Activated T-helper 1 cell treated with anti-CD3 and anti-CD28 coated beads, Interleukin-2, amount 50 U/mL, for 16 hours (primary cell): ENCODE measurements at places on chromosomes 6 and 20.

GRCh38 chr20:13819885-13820645, 35.2 kb downstream of the NDUFAF5 start:
- no peak for DNase-seq

DNA sequence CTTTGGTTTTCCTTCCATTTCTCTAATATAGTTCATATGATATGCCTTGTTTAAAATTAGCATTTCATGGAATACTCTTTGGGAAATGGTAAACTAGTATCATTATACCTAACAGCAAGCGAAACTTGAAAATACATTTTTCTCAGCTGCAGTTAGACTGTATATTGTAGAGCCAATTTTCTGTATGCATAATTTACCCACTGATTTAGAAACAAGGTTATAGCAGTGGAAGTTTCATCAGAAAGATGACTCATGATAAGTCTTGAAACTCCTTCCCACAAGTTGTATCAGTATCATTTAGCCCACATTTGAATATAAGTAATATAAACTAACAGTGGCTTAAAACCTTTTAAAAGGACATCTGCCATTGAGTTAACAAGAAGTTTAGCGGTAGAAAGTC, 164.8 kb upstream of the BMP5 start:
- no peak for DNase-seq

- no peak for DNase-seq
Measured at GRCh38 chr6:128395188-128395587, 125.2 kb downstream of the PTPRK start.

- no peak for DNase-seq
Measured at GRCh38 chr6:33092385-33092784, 16.6 kb downstream of the HLA-DPB1 start.

- no peak for DNase-seq
Measured at GRCh38 chr6:50655848-50656453, 57.4 kb upstream of the TFAP2D start.

DNA sequence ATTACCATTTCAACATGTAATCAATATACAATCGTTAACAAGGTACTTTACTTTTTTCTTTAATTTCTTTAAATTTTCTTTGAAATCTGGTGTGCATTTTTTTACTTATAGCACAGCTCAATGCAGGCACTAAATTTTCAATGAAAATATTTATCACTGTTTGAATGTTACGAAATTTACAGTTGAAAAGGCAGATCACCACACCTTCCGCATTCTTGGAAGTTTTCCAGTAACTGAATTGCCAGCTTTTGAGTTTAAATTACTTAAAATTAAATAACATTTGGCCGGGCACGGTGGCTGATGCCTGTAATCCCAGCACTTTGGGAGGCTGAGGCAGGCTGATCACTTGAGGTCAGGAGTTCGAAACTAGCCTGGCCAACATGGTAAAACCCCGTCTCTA, 309.9 kb downstream of the BMP7 start:
- DNase-seq, result no peak

GRCh38 chr6:21455071-21455470, 138.5 kb upstream of the SOX4 start:
- no peak for DNase-seq

GRCh38 chr20:58192567-58192966, 35.9 kb downstream of the ANKRD60 start:
- no peak for DNase-seq

GRCh38 chr6:127951172-127951917, 50.5 kb upstream of the THEMIS start:
- no peak for DNase-seq

DNA sequence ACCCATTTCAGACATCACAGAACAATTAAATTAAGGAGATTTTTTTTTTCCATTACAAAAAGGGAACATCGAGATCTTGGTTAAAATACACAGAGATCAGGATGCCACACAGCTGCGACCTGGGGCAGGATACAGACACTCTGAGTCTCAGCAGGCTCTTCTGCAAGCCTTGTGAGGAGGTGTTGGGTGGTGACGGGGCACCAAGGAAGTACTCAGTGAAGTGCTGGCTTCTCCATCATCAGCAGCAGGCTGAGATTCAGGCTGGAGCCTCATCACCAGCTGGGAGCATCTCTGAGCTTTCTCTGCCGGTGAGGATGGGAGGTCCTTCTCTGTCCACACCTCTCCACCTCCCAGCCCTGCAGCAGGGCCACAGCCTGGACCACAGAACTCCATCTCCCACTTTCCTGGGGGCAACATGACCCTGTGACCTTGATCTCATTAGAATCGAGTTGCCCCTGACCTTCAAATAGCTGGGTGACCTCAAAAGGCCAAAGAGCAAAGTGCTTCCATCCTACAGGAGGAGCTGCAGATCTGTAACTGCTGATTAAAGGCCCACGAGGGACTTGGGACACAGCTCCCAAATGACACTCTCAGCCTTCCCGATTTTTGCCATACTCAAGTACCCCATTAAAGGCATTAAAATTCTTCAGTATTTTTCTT, 16.0 kb downstream of the PMEPA1 start:
- no peak for DNase-seq

GRCh38 chr6:35797837-35798526, 859 bp upstream of the CLPS start:
- DNase-seq, result no peak

DNA sequence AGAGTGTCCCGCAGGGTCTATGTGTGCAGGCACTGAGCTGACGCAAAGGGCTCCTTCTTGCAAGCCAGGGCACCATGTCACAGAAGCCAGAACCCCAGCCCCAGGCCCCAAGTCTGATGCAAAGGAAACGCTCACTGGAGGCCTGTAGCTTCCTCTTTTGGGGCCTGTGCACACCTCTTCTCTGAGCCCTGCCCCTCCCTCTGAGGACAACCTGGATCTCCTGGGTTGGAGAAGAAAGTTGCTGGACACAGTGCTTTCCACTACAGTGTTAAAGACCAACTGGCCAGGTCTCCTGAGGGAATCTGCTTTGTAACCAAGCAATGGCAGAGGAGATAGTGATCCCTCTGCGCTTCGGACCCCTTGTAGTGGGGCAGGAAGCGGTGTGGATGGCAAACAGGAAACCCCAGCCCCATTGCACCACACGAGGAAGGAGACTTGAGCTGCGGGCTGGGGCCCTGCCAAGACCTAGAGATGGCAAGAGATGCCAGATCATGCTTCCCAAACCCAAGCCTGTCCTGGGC, 90.0 kb downstream of the PRND start:
- DNase-seq, result peak; percentile 52

- DNase-seq, result no peak
Measured at GRCh38 chr6:22098601-22099031, 198.2 kb downstream of the PRL start.

GRCh38 chr6:47059216-47059885, 17.2 kb upstream of the ADGRF1 start:
- no peak for DNase-seq

DNA sequence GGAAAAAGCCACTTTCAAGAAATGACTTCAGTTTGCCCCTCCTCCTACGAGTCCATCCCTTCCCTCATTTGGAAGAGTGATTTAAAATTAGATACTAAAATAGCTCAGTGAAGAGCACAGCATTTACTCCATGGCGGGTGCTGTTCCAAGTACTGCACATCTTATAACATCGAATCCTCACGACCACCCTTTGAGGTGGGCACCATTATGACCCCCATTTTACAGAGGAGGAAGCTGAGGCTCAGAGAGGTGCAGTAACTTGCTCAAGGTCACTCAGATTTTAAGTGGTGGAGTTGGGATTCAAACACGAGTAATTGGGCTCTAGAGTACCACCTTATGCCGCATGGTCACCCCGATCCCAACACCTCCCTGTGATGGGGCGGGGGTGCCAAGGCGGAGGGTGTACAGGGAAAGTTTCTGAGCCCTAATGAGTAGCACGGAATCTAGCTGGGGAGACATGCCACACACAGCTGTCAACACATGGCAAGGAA, 25.5 kb downstream of the TTBK1 start:
- DNase-seq, result no peak

GRCh38 chr6:150345781-150346180, 23.0 kb upstream of the IYD start:
- no peak for DNase-seq

- no peak for DNase-seq
Measured at GRCh38 chr6:125279961-125280360, 21.8 kb downstream of the HDDC2 start.
